ENCODE measurements at places on chromosomes 3 and 15. TPM values are rescaled to one million over a fixed set of nuclear protein-coding genes. Genes with fewer than 3 reads are reported as not detected.

The TRIM59 gene
- total RNA-seq, result 0.32 TPM

The CYP19A1 gene
- total RNA-seq, result not detected

DNA sequence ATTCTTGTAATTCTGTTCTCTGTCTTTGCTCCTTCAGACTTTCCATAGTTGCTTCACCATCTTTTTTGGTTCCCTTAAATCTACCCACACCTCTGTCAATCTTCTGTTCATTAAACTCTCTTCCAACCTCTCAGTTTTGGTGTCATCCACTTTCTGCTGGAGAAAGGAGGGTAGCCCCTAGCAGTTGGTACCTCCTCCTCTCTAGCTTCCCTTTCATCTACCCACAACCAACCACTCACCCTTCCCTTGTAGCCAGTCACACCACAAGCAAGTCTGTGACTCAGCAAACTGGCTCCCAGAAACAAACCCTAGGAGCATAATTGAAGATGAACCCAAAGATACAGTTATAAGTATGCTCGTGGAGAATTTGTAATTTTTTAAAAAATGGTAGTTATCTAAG lies 318.6 kb downstream of the FHIT start:
- no peaks in the 10 kb centered on the region for H3K27me3 ChIP-seq
- no peak for DNase-seq
- no peaks in the 10 kb centered on the region for H3K4me1 ChIP-seq
- H3K4me3 ChIP-seq, result no peak overlapping the region
- H3K36me3 ChIP-seq, result no peaks in the 10 kb centered on the region
- no peak overlapping the region for H3K27ac ChIP-seq

DNA sequence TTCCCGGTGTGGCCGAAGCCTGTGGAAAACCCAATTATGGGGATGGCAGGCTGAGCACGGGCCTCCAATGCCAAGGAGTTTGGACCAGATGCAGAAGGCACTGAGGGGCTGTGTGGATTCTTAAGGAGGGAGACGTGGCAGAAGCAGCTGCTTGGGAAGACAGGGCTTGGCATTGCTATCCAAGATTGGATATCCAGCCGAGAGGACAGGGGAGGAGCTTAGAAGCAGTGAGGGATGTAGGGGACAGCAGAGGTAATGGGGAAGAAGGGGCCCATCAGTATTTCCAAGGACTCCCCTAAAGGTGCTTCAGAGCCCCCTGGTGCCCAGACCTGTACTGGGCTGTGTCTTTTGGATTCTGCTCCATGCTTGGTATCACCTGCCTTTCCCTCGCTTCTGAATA lies 112.8 kb upstream of the TLE3 start:
- H3K36me3 ChIP-seq, result no peaks in the 10 kb centered on the region
- H3K27ac ChIP-seq, result no peak overlapping the region
- H3K4me3 ChIP-seq, result no peak overlapping the region
- no peak for DNase-seq

- H3K27ac ChIP-seq, result no peak overlapping the region
- DNase-seq, result no peak
- no peak overlapping the region for H3K4me3 ChIP-seq
- H3K27me3 ChIP-seq, result no peaks in the 10 kb centered on the region
- no peaks in the 10 kb centered on the region for H3K36me3 ChIP-seq
- H3K4me1 ChIP-seq, result no peaks in the 10 kb centered on the region
Observed at GRCh38 chr3:72690629-72691028, 157.6 kb downstream of the SHQ1 start.

- no peaks in the 10 kb centered on the region for H3K36me3 ChIP-seq
- H3K27ac ChIP-seq, result no peak overlapping the region
- H3K4me3 ChIP-seq, result no peak overlapping the region
- H3K27me3 ChIP-seq, result no peaks in the 10 kb centered on the region
Observed at GRCh38 chr3:156859578-156859977, 33.4 kb downstream of the LEKR1 start.

All from heart right ventricle (tissue), 16 donors.